ENCODE measurements at places on chromosomes 11 and 22.

GRCh38 chr11:78572394-78572793 is 2.3 kb downstream of the NARS2 start:
- no peak for DNase-seq

GRCh38 chr11:79482800-79483199 is 42.0 kb upstream of the TENM4 start:
- peak; percentile 71 for DNase-seq

DNA sequence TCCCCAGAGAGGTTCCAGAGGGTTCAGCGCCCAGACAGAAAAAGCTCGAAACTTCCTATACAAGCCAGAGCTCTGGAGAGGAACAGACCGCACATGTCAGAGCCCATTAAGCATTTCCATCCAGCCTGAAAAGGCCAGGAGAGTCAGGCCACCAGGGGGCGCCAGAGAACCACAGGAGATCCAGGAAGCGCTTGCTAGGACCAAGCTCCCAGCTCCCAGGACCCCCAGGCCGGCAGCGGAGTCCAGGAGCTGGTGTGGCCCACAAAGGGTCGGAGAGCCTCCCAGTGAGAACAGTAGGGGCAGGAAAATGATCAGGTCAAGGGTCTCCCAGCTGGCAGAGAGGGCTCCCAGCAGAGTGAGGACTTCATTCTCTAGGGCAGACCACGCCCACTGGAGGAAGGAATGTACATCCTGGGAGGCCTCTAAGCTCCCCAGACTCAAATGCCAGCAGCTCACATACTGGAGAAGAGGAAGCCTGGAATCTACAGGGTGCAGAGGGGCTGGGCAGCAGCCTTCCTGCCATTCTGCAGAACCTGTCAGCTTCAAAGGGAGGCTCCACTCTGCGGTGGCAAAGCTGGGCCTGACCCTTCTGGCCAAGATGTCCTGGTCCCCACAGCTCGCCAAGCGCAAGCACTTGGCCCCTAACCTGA is 2.1 kb upstream of the MEI1 start:
- DNase-seq, result peak; percentile 87

- DNase-seq, result no peak
Measured at GRCh38 chr11:32043737-32044136, 47.1 kb upstream of the RCN1 start.

DNA sequence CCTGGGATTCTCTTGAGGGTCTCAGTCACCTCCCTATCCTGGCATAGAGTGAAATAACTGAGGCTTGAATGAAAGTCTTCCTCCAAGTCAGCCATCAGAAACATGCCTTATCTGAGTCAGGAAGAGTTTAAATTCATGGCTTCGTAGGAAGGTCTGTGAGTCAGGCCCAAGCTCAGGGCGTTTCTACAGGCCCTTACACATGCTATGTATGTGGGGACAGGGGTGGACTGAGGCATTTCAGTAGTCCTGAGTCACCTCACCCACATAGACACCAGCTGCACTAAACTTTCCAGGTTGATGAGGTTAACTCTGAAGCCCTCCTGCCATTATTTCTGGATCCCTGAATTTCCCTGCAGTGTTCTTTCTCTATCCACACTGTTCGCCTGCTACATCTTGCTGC is 134.6 kb upstream of the RCN1 start:
- DNase-seq, result no peak

DNA sequence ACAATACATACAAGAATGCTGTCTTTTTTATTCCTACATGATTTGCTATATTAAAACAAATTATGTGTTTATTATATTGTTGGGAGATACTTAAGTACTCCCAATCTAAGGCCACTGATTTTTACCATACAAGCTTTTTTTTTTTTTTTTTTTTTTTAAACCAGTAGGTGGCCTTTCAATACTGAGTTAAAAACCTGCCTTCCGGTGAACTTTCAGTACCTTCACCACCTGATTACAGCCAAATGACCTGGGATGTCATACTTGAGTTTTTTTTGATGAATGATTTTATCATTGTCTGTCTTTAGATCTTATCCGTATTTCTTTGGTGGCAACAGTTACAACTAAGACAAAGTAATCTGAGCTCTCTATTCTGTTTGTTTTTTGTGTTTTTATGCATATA is 94.0 kb upstream of the FOLH1 start:
- DNase-seq, result no peak

GRCh38 chr11:44840521-44841251 is 110.0 kb downstream of the TP53I11 start:
- DNase-seq, result no peak

DNA sequence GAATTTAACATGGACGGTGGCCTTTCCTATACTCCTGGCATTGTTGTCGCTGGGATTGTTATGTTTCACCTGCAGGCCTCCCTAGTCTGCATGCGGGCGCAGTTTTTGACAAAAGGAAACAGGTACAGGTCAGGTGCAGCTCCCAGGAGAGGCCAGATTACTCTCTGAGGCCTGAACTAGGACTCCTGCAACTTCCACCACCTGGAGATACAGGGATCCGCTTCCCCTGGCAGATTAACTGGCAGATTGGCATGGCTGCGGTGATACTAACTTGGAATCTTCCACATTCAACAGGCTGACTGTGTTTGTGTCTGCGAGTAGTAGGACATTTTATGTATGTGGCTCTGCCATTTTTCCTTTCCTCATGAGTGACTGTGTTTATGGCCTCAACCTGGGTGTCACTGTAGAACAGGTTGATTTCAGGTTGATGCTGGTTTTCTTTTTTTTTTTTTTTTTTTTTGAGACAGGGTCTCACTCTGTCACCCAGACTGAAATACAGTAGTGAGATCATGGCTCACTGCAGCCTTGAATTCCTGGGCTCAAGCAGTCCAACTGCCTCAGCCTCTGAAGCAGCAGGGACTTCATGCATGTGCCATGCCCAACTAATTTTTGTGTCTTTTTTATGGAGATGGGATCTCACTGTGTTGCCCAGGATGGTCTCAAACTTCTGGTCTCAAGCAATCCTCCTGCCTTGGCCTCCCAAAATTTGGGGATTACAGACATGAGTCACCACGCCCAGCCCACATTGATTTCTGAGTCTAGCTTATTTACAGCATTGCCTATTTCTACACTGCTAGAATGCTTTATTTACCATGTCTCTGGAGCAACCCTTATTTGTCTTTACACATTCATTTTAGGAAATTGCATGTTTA is 1.7 kb upstream of the USP28 start:
- DNase-seq, result no peak

DNA sequence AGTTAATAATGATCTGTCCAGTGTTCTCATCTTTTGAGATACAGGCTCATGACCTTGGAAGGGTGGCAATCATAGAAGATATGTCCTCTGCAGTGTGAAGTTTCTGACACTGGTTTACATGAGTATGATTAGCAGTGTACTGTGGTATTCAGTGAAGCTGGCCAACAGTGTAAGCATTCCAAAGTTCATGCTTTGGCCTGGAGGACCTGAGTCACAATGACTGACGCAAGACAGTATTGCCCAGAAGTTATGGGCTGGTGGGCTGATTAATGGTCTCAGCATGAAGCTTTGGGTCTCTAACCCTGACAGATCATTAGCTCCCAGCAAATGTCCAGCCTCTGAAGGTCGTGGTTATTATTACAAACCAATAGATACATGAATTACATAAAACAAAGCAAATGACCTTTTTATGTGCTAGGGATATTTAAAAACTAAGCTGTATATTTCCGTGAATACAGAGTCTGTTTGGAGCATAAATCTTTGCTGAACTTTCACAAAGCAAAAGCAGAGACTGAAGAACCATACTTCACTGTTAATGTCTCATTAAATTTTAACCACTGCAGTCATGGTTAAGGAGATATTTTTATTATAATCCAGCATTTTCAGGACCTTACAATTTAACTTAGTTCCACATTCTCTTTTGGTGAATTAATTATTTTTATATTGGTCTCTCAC is 28.3 kb upstream of the USP47 start:
- DNase-seq, result no peak

DNA sequence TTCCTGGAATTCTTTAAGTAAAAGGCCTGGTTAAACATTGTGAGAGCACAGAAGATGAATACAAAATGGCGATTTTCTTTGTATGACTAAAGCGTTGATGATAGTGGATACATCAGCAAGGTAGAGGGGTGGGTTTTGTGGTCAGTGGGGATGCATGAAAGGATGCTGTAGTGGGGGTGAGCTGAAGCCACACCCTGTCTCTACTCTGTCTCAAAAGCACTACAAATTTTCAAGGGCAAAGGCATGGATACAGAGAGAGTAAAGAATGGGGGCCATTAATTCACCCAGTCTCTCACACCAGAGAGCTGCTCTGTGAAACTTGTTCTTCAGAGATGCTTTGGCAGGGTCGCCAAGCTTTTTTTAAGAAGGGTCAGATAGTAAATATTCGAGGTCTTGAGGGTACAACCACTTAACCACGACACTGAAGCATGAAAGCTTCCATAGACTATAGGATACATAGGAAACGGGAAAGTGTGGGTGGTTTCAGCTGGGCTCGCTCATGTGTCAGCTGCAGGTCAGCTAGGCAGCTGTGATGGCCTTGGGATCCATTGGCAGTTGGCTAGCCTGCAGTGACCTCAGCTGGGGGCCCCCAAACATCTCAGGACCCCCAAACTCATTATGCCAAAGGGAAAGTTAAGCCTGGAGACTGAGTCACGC is 8.3 kb downstream of the TMEM138 start:
- no peak for DNase-seq

GRCh38 chr11:77127920-77128691 is at the start of gene MYO7A:
Gene MYO7A (plus strand): TSS chr11:77128246. CDS start chr11:77130635, 2,389 bp downstream.
- DNase-seq, result no peak

- no peak for DNase-seq
Measured at GRCh38 chr22:22952531-22953280, 65.1 kb downstream of the IGLL5 start.

DNA sequence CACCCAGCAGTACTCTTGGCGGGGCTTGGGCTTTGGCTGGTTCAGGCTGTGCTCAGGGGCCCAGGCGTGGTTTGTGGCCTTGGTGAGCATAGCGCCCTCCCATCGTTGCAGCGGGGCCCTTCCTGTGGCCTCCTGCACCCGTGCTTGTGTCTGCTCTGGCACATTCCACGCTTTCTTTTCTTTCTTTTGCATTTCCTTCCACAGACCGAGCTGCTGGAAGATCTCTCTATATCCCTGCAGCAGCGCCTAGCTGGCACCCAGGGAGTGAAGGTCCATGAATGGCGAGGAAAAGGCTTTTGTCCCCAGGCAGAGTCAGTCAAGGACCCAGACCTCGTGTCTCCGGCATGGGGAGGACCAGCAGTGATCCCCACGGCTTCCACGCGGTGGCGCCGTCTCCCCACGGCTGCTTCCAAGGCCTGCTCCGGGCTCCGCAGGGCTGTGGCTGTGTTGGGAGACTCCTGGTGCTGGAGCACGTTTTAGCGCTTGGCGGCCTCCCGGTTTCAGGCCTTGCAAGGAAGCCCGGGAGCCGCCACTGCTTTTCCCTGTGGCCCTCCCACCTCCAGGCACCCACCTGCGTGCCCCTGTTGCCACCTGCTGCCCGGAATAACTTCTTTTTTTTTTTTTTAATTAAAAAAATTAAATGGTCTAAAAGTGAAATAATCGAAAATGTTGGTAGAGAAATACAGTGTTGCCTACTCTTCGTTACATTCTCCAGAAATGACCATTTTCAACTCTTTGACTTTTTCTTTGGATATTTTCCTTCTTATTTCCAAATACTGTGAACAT is 28.5 kb downstream of the GLB1L2 start:
- peak; percentile 91 for DNase-seq

DNA sequence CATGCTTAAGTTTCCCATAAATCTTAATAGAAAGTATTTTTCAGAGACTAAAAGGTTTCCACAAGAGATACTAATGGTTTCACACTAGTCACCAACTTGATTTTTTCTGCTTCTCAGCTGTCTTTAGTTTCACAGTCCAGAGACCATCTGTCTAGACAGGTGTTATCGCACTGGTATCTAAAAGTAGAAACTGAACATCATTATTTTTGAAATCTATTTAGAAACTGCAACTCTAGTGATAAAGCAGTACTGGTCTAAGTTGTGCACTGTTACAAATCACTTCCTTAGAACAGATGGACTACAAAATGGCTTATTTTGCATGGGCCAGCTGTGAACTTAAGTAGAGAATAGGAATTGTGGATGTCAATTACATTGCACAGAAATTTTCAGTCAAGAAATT is 78.0 kb downstream of the CNTN5 start:
- peak; percentile 39 for DNase-seq

DNA sequence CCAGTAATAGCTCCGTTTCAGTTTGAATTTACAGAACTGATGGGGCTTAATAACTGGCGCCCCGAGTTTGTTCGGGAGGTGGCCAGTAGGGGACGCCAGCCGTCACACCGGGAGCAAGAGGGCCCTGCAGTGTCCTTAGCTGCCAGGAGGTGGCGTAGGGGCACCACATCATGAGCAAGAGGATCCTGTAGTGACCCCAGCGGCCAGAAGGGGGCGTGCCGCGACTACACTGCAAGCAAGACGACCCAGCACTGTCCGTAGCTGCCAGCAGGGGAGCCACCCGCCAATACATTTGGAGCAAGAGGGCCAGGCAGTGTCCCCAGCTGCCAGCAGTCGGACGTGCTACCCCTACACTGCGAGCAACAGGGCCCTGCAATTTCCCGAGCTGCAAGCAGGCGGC is 663.7 kb upstream of the B3GAT1 start:
- no peak for DNase-seq

- DNase-seq, result no peak
Measured at GRCh38 chr11:86663761-86664160, 8.7 kb downstream of the ME3 start.

GRCh38 chr11:64056213-64056785 is 20.6 kb downstream of the FLRT1 start:
- DNase-seq, result no peak

DNA sequence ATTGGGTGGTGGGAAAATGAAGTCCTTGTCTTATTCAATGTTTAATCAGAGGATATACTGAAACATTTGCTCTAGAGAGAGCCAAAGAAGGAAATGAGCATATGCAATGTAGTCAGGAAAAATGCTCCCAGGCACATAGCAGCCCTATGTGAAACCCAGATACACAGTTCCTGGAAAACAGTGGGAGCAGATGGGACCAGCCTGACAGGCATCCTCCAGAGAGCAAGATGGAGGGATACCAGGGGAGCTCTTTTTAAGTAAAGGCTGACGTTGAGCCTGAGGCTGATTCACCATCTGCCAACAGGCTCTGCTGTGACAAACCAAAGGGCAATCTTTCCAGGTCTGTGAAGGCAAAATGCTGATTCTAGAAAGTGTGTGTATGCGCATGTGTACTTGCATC is 559.4 kb upstream of the KIRREL3 start:
- no peak for DNase-seq

- DNase-seq, result no peak
Measured at GRCh38 chr11:70353900-70354568, 44.3 kb upstream of the CTTN start.

DNA sequence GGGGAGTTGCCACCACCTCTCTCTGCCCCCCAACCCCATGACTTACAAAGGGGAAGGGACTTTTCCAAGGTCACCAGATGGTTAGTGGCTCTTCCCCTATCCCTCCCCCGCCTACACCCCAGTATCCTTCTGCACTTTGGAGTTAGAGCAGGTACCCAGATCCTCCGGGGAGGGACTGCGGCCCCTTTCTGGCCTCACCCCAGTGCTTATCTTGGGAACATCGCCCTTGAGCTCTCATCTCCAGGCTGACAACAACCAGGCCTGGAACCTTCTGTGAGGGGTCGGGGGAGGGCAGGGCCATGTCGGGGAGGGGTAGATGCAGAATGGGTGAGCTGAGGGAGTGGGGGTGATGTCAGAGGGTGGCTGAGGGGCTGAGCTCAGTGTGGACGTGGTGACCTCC is 7.5 kb upstream of the NAALADL1 start:
- no peak for DNase-seq

- peak; percentile 7 for DNase-seq
Measured at GRCh38 chr11:12287374-12288211, 89.8 kb upstream of the PARVA start.
